ENCODE measurements at places on chromosomes 12 and 14.

- DNase-seq, result no peak
These were observed 83.7 kb downstream of the DPF3 start for GRCh38 chr14:72810201-72810600.

- DNase-seq, result peak; percentile 24
These were observed 405.3 kb upstream of the USP15 start for GRCh38 chr12:61854902-61855301.

DNA sequence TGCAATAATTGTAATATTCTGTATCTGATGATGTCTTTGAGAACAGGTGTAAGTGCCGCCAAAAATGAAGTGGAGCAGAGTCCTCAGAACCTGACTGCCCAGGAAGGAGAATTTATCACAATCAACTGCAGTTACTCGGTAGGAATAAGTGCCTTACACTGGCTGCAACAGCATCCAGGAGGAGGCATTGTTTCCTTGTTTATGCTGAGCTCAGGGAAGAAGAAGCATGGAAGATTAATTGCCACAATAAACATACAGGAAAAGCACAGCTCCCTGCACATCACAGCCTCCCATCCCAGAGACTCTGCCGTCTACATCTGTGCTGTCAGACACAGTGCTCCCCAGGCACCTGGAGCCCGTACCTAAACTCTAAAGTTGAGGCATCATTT is 268.7 kb downstream of the DAD1 start:
- no peak for DNase-seq

DNA sequence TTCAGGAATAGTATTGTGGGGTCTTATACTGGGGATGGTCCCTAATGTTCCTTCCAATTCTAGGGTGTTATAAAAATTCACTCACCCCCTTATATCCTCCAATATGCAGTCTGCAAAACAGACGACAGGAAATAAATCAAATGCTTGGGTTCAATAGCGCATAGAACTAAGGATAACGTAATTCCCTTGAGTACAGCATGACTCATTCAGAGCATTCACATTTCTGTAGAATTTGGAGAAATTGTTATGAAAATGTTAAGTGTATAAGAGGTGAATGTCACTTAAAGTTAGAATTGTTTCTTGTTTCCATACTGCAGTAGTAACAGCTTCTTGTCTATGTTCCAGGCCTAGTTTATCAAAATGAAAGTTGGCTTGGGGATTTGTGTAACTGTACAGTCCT is 271.4 kb downstream of the RPS29 start:
- peak; percentile 80 for DNase-seq

DNA sequence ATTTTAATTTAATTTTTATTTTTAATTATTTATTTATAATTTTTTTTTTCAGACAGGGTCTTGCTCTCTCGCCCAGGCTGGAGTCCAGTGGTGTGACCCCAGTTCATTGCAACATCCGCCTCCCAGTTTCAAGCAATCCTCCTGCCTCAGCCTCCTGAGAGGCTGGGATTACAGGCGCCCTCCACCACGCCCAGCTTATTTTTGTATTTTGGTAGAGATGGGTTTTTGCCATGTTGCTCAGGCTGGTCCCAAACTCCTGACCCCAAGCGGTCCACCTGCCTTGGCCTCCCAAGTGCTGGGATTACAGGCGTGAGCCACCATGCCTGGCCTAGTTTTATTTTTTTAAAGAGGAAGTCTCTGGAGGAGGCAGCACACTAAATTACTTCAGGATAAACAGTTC is 13.7 kb upstream of the PEBP1 start:
- no peak for DNase-seq
